ENCODE measurements at places on chromosomes 7 and 10.

- no peak for DNase-seq
Measured at GRCh38 chr7:91789086-91789485, 91.4 kb downstream of the MTERF1 start.

DNA sequence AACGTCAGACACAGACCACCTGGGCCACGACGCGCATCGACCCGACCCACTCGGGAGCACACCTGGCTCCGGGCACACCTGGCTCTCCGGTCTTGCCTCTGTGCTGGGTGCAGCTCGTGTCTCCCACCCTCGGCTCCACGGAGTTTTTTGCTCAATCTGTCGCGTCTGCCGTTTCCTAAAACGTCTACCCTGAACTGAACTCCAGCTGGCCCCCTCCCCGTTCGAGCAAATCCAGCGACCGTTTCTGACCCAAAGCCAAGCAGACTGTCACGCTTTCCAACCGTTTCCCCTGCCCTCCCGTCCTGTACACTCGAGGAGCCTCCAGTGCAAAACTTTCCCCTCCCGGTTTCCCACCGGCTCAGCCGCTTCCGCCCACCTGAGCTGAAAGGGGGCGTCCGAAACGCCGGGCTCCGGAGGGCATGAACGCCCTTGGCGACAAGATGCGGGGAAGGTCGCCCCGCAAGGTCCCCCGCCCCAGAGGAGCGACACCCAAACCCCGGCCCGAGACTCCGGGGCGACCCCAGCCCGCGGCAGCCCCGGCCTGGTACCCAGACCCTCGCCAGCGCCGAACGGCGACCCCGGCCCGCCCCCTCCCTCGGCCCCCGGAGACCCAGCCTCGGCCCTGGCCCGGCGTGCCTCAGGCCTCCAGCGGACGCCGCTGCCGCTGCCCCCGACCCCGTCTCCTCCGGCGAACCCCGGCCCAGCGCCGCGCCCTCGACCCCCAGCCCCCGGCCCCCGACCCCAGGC is 557 bp downstream of the CYTH3 start:
- no peak for DNase-seq

- no peak for DNase-seq
Measured at GRCh38 chr10:63637901-63638327, 116.7 kb downstream of the REEP3 start.

GRCh38 chr10:58305821-58306220 is 29.0 kb upstream of the UBE2D1 start:
- no peak for DNase-seq

All from stimulated activated CD8-positive, alpha-beta memory T cell treated with anti-CD3 and anti-CD28 coated beads, Interleukin-15, amount 100 ng/mL, for 48 hours (primary cell).